ENCODE measurements at places on chromosomes 4 and X. TPM values are rescaled to one million over a fixed set of nuclear protein-coding genes. Genes with fewer than 3 reads are reported as not detected.

DNA sequence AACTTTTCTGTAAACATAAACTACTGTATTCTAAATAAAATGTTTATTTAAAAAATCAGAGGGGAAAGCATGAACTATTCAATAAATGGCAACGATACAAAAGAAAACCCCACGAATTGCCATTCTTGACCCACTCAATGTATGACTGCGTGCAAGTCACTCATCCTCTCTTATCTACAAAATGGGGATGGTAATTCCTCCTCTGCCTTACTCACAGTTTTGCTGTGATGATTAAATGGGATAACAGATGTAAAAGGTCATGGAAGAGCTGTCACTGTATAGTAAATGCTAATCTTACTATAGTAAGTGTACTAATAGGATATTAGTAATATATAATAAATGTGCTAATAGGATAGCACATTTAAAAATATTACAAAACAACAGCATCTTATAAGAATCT is 173.4 kb downstream of the SCFD2 start:
- DNase-seq: no peak

DNA sequence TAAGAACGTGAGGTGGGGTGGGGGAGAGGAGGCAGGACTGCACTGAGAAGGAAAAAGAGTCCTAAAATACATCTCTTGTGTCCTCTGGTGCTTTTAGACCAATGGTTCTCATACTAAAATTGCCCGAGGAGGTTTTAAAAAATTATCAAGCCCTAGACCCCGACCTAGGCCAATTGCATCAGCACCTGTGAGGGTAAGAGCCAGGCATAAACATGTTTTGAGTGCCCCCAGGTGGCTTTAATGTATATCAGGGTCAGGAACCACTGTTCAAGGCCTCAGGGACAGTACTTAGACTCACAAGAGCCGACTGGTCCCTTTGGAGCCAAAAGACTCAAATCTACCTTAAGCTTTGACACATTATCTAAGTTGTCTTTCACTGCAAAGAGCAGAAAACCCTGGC is 37.5 kb upstream of the TMEM150C start:
- DNase-seq: no peak

- DNase-seq: no peak
Measured at GRCh38 chr4:109332926-109333464, 30.5 kb upstream of the COL25A1 start.

DNA sequence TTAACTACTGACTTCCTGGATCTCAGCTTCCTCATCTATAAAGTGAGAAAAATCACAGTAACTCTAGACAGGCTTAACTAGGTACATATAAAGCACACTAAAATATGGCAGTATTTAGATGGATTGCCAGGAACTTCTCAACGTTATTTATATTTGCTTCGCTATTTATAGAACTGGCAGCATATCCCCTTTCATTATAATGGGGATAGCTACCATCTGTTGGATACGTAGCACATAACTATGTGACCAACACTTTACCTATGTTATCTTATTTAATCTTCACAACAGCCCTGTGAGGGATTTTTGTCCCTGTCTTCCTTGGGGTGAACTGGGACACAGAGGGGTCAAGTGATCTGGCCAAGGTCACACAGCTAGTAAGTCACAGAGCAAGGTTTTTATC is 64.6 kb downstream of the ENPEP start:
- no peak for DNase-seq

GRCh38 chr4:102268355-102268754 is 76.9 kb downstream of the SLC39A8 start:
- DNase-seq: no peak

DNA sequence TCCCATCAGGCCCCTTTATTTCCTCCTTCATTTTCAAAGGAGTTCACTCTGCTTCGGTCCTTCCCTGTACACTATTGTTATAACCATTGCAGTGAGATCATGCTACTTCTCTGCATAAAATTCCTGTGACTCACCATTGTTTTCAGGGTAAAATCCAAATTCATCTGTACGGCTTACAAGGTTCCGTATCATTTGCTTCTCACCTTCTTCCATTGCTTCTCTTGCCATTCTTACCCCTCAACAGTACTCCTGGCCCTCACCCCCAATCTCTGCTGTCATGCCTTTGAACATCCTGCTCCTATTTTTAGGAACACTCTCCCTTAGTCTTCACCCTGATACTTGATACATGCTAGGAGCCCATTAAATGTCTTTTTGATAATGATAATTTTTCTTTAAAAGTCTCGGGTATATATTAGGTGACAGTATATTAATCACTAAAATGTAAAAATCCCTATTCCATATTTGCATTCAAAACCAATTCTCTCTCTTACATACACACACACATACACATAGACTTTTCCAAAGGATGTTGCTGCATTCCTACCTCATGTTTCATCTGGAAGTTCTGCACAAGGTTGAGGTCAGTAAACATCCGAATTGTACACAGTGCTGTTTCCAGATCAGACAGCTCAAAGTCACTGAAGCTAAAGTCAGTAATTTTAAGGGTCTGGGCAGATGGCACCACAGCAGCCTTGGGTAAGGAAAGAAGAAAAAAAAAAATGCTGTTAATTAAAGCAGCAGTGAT is 103.4 kb downstream of the PDE5A start:
- DNase-seq: no peak

- DNase-seq: no peak
Measured at GRCh38 chr4:10063544-10064300, 42.4 kb upstream of the SLC2A9 start.

Gene TCEAL3
- 72.7 TPM for total RNA-seq

Gene PPP1R3F
- 16.1 TPM for total RNA-seq

Gene PRSS48
- total RNA-seq: not detected
